ENCODE measurements at places on chromosomes 13 and 19.

DNA sequence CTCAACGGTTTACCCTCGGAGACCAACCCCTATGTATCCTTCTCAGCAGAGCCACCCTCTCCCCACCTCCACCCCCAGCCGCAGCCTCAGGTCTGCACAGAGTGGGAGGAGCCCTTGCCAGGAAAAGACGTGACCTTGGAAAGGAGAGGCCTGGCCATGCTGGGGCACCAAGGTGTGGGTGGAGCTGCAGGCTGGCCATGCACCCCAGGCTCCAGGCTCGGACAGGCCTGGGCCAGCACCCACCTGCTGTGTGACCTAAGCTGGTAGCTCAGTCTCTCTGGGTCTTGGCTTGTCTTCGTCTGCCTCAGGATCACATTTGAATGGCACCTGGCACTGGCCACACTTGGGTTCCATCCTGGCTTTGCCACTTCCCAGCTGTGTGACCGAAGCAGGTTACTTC, 29.5 kb downstream of the CCDC8 start:
- DNase-seq, result no peak

- peak; percentile 66 for DNase-seq
Observed at GRCh38 chr13:84917252-84917878, 881.9 kb downstream of the SLITRK6 start.

- DNase-seq, result no peak
Observed at GRCh38 chr13:98452851-98453843, 123.8 kb downstream of the STK24 start.

GRCh38 chr19:49896863-49897621, at the start of gene IL4I1:
Gene IL4I1, minus strand, starts transcription at chr19:49896887. Its CDS starts 727 bp downstream, at chr19:49896160.
- DNase-seq, result no peak

DNA sequence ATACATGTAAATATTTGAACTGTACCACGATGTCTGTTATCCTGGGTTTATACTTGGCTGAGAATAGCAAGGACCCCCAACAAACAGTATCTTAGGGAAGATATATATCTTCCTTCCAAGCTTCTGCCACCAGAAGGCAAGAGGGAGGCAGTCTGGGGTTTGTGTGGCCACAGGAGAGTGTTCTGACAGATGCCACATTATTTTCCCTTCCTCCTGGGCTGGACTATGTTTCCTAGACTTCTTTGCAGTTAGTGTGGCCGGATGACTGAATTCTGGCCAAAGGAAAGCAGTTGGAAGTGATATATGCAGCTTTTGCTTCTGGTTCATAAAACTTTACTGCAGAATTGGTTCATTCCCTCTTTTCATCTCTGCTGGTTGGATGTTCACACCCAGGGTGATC, 39.9 kb upstream of the TMTC4 start:
- no peak for DNase-seq

DNA sequence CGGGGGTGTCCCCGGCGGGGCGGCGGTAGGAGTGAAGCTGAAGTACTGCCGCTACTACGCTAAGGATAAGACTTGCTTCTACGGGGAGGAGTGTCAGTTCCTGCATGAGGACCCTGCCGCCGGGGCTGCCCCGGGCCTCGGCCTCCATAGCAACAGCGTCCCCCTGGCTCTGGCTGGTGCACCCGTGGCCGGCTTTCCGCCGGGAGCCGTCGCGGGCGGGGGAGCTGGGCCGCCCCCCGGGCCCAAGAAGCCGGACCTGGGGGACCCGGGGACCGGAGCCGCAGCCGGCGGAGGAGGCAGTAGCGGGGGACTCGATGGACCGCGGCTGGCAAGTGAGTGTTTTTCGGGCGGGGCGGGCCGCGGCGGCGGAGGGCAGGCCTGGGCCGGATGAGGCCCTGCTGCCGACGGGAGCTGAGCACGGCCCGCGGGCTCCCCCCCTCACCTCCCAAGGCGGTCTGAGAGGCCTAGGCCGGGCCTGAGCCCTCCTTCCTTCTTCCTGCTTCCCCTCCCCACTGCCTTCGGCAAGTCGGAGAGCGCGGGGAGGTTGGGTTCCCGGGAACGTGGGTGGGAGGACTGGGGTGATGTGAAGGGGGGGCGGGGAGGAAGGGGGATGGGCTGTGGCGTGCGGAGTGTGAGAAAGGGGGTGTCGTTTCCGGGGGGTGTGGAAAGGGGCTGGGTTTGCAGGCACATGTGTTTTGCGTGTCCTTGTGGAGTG, 568 bp downstream of the PAN3 start:
- DNase-seq, result peak; percentile 76

GRCh38 chr19:2775556-2776430, 7.3 kb downstream of the SGTA start:
- DNase-seq, result peak; percentile 21

DNA sequence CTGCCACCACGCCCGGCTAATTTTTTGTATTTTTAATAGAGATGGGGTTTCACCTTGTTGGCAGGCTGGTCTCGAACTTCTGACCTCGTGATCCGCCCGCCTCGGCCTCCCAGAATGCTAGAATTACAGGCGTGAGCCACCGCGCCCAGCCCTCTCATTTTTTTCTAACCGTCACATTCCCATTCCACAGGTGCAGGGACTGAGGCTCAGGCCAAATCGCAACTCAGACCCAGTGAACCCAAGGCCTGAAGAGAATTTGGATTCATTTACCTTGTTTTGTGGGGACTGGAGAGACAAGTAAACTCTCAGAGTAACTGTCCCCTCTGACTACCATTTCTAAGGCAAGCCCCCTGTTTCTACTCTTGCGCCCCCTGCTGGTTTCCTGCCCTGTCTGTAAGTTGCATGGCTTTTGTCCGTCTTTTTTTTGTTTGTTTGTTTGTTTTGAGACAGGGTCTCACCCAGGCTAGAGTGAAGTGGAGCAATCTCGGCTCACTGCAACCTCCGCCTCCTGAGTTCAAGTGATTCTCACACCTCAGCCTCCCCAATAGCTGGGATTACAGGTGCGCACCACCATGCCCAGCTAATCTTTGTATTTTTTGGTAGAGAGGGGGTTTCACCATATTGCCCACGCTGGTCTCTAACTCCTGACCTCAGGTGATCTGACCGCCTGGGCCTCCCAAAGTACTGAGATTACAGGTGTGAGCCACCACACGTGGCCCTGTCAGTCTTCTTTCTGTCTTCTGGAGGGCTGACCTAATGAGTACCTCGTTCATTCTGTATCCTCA, 2.3 kb upstream of the STRN4 start:
- peak; percentile 25 for DNase-seq

GRCh38 chr19:51959791-51960190, 26.8 kb downstream of the ZNF350 start:
- no peak for DNase-seq

- peak; percentile 79 for DNase-seq
Observed at GRCh38 chr13:113044391-113045114, 61.0 kb upstream of the F7 start.

DNA sequence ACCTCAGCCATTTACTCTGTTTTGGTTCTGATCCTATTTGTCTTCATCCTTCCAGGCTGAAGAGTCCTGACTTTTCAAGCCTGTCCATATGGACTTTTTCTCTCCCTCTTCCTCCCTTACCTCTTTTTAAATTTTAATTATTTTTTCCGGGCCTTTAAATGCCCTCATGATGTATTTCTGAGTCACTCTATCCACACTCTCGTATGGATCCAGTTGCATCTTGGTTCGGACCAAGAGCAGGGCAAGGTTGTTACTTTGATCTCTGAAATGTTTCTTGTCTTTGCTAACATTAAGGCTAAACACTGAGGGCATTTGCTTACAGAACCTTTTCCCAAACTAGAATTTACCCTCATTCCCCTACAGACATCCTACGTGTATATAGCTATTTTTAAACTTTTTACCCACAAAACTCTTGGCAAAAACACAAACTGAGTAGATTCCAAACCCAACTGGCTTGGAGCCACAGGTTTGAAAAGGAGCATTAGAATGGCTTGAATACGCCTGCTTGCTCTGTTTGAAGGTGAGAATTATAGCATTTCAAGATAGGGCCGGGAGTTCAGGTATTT, 47.4 kb upstream of the SERPINE3 start:
- no peak for DNase-seq

GRCh38 chr13:113146750-113147149, 11.7 kb upstream of the PROZ start:
- DNase-seq, result no peak

DNA sequence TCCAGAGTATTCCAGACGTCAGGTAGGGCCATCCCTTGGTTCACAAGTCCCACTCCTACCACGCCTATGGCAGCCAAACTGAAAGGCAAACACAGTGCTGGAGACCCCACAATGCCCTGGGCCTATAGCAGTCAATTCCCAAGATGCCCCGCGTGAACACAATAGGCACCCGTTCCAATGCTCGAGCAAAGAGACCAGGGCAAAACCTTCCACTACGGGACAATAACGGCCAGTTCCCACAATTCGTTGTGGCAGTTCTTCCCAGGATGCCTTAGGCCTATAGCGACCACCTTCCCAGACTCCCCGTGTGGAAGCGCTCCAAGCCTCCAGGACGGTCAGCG, 538 bp downstream of the ZNF428 start:
- DNase-seq, result peak; percentile 56

- no peak for DNase-seq
Observed at GRCh38 chr13:34335014-34336007, 517.4 kb downstream of the RFC3 start.

- no peak for DNase-seq
Observed at GRCh38 chr19:44696939-44697669, 1.8 kb upstream of the CEACAM16 start.

- no peak for DNase-seq
Observed at GRCh38 chr19:13633109-13633508, 126.8 kb upstream of the CACNA1A start.

GRCh38 chr13:92510416-92510815, 716.2 kb upstream of the GPC6 start:
- DNase-seq, result no peak

DNA sequence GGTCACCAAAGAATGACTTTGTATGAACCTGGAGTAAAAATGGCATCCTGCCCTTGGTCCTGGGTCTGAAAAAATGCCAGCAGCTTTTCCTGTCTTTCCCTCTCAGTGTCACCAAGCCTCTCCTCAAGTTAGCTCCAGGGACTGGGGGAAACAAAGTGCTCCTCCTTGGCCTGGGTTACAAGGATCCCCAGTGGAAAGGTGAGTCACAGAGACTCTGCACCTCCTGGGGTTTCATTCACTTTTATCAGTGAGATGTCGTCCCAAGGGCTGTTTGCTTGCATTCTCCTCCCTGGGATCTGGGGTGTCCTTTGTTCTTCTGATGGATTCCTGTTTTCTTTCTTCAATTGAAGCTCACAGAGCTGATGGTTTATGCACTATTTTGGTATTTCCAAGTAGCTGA, 93.2 kb upstream of the CSNK1A1L start:
- no peak for DNase-seq

DNA sequence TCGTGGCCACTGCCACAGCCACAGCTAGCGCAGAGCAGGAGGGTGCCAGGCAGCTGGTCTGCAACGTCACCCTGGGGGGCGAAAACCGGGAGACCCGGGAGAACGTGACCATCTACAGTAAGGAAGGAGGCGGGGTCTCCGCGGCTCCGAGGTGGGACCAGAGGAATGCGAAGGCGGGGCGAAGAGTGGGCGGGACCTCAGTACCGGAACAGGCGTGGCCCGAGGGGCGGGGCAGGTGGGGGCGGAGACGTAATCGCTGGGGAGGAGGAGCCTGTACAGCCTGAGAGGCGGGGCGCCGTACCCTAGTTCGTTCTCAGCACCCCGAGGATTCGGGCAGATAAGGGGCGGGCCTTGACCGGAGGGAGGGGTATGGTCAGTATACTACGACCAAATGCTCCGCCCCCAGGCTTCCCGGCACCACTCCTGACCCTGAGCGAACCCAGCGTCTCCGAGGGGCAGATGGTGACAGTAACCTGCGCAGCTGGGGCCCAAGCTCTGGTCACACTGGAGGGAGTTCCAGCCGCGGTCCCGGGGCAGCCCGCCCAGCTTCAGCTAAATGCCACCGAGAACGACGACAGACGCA, 2.5 kb downstream of the ICAM5 start:
- DNase-seq, result no peak

DNA sequence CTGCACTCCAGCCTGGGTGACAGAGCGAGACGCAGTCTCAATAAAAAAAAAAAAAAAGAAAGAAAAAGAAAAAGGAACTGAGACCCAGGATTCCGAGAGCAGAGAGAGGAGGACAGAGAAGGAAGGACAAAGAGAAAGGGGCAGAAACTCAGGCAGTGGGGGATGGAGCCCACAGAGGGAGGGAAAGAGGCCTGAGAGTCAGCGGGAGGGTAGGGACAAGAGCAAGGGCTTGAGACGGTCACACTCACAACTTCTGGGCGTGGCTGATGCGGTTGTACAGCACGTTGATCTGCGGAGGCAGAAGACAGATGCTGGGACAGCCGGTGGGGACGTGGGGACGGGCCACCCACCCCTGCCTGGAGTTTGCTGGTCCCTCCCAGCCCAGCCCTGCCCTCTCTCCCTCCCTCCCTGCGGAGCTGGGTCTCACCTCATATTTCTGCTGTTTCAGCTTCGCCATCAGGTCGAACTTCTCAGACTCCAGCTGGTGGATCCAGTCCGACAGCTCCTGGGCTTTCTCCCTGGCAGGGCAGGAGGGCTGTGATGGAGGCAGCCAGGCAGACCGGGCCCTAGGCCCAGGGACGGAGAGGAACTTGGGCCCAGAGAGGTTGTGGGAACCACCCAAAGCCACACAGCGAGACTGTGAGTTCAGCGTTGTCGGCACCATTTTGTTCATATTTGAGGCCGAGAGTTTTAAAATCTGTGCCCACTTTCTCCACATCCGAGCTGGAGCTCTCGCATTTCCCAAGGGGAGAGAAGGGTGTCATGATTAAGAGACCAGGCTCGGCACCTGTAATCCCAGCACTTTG, 15.2 kb downstream of the TNNT1 start:
- DNase-seq, result no peak

- DNase-seq, result no peak
Observed at GRCh38 chr13:63198071-63198470, 1782.4 kb upstream of the PCDH20 start.

DNA sequence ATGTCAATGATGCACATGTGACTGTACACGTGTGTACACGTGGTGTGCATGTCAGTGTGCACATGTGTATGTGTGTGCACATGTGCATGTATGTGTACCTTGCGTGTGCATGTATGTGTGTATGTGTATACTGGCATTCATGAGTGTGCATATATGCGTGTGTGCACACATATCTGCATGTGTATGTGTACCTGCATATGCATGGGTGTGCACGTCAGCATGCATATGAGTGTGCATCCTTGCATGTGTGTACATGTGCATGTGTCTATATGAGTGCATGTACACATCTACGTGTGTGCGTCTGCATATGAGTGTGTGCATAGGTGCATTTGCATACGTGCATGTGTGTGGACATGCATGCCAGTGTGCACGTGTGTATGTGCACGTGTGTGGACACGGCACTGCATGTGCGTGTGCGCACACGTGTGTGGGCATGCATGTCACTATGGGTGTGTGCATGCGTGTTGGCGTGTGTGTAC, 48.5 kb downstream of the GADD45B start:
- no peak for DNase-seq

DNA sequence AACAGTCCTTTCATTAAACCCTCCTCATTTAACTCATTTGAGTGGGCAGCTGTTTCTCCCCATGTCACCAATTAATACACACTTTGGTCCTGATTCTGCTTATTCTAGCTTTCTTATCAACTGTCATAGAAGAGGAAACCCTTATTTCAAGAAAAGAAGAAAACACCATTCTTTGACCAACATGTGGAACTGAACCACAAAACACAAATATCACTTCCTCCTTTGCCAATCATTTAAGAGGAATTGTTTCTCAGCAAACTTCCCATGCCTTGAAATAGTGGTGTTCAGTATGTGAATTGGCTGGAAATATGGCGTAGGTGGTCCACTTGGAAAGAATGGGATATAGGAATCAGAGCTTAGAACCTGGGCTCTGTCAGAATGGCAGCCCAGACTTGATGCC, 20.4 kb downstream of the MBD3L2B start:
- DNase-seq, result no peak

GRCh38 chr19:5624741-5625278, 1.9 kb downstream of the SAFB start:
- no peak for DNase-seq

GRCh38 chr13:23509781-23510543, 60.2 kb upstream of the TNFRSF19 start:
- no peak for DNase-seq

Measured in hippocampal formation (tissue), 2 donors.